Cortex of kidney (tissue), 1 donor: ENCODE measurements at places on chromosomes 7 and 10.

DNA sequence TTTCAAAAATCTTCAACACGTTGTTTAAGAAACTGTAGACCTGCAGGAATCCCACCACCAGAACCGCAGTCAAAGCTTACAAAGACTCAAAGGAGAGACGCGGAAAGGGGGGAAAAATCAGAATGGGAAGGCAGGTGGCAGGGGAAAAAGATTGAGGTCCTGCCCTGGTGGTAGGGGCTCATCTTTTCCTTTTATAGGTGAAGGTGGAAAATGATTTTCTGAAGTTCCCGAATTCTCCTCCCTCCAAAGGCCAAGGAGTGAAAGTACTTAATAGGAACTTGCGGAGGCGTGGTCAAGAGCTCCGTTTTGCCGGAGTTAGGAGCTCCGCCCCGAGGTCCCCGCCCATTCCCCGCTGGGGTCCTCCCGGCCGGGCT lies 724 bp downstream of the BBIP1 start:
- no peak for DNase-seq

- no peak for DNase-seq
Observed at GRCh38 chr10:79430936-79431335, 14.5 kb downstream of the ZCCHC24 start.

GRCh38 chr10:74055383-74056049 lies 57.6 kb downstream of the VCL start:
- no peak for DNase-seq

DNA sequence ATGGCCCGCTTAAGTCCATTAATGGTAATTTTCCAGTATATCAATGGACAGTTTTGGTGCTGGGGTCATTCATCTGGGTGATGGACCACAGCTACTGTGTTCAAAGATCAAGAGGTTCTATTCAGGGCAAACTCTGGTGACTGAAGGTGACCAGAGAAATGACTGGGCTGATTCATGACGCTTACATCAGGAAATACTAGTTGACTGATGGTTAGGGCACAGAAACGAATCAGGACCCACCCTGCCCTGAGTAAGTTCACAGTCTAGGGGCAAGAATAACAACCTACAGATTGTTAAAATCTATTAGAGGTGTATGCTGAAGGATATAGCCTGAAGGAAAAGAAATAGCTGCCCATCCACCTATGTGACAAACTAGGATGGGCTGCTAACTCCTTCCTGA lies 9.5 kb downstream of the NCAPG2 start:
- DNase-seq: no peak

DNA sequence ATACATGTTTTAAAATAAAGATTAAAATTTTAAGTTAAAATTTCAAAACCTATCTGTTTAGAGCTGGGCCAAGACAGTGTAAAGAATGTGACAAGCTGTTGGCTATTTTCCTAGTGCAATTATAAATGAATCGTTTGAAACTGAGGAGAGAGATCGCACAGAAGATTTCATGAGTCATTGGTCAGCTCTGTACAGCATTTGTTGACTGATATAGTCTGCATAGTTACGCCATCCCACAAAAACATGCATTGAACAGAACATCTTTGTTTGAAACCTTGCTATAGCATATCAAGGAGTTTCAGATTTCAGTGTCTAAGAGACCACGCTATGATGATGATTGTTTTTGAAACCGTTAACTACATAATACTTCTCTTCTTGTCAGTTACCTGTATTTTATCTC lies 1.3 kb upstream of the C10orf67 start:
- no peak for DNase-seq

DNA sequence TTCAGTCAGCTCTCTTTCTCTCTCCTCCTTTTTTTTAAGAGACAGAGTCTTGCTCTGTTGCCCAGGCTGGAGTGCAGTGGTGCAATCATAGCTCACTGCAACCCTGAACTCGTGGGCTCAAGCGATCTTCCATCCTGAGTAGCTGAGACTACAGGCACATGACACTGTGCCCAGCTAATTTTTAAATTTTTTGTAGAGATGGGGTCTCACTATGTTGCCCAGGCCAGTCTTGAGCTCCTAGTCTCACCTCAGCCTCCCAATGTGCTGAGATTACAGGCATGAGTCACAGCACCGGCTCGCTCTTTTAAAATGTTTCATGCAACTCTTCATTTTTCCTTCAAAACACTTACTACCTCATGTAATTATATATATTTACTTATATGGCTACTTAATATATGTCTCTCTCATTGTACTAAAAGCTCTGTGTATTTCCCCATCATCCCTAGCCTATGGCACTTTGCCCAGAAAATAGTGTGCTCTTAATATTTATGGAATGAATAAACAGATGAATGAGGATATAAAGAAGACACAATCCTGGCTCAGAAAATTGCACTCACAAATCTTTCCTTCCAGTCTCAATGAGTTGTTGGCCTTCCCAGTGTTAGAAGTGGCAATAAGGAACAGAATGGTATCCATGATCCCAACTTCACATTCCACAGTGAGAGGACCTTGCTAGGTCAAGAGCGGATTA lies 33.9 kb downstream of the EBLN1 start:
- no peak for DNase-seq

DNA sequence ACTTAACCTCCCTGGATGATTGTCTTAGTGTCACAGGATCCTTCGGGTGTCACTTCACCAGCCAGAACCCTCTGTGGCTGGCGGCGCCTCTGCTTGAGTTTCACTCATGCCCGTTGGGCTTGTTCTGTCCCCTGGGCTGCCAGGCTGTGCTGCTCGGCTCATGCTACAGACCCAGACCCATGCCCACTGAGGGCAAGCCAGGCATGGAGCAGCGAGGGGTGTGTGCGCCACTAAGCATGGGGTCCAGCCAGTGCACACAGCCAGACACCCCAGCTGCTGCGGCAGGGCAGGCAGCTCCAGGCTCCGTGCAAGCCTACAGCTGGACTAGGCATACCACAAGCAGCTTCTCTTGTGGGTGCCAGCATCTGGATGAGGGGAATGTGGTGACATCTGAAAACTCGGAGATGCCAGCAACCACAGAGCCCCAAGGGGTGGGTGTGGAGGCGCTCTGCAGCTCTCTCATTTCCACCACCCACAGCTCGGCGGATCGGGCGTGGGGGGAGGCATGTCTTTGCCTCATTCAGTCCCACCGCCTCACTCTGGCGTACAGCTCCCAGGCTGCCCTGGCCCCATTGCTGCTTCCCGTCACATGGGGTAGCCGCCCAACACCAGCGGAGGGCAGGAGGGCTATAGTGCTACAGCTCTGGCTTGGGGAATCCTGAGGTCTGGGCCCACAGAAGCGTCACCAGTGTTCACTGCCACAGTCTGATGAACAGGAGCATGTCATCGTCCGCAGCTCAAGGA lies 269.6 kb upstream of the LRGUK start:
- DNase-seq: no peak

GRCh38 chr7:16702441-16702840 lies 51.1 kb upstream of the TSPAN13 start:
- DNase-seq: no peak

GRCh38 chr7:157895520-157896375 lies 558.9 kb downstream of the DNAJB6 start:
- DNase-seq: no peak

- no peak for DNase-seq
Observed at GRCh38 chr10:48694371-48695030, 9.8 kb downstream of the WDFY4 start.

DNA sequence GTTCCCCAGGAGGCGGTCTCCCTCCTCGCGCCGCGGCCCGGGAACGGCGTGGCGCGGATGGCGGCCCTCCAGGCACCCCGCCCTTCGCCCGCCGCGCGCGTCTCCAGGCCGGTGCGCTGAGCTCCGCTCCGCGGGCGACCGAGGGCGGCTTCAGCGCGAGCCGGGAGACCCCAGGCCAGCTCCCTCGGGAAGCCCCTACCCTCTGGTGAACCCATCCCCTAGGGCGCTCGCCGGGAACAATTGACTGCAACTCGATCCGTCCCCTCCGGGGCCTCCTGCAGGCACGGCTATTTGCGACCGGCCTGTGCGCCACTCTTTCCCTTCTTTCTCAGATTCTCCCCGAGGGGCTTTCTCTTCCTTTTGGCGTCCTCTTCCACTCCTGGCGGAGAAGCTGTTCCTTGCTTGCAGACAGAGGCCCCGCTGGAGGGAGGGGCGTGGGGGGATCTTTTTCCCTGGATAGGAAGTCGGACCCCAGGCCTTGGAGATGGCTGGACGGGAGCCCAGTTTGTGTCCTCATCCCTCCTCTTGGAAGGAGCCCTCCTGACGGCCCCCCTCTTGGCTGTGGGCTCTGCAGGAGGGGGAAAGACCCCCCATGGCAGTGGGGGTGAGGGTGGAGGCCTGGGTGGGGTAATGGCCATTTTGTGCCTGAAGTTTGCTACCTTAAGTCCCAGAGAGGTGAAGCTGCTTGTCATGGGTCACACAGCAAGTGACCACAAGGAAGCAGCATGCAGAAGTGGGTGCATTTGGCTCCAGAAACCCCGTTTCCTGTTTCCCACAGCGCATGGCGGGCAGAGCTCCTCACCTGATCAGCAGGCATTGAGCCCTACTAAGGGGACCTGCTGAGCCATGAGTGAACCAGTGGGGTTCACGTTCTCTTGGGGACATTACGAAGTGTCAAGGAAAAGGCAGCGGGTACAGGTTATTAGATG lies 171.2 kb upstream of the TNRC18 start:
- no peak for DNase-seq

GRCh38 chr7:147904219-147904576 lies 686.4 kb upstream of the C7orf33 start:
- DNase-seq: no peak
